ENCODE measurements at places on chromosomes 12 and 14. TPM values are rescaled to one million over a fixed set of nuclear protein-coding genes. Genes with fewer than 3 reads are reported as not detected.

DNA sequence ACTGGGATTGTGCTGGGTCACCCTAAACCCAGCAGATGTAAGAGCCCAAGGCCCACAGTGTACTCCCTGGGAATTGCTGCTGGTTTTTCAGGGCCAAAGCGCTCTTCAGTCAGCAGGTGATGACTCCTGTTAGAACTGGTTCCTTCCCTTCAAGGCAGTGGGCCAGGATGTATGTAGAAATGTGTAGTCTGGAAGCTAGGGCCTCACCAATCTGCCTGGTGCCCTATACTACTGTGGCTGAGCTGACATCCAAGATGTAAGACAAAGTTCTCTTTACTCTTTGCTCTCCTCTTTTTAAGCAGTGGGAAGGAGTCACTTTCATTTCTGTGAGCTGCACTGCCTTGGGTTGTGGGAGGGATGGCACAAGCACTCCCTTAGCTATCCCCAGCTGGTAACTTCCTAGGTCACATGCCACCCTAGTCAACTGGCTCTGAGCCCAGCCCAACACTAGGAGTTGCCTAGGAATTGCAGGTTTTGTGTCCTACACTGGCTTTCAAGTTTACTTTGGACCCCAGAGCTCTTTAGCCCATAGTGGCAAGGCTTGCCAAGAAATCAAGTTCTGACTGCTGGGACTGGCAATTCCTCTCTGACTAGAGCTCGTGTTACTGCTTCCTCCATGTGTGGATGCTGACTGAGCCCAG, 249.2 kb downstream of the C12orf50 start:
- DNase-seq = no peak

- DNase-seq = peak; percentile 8
Observed at GRCh38 chr12:101117842-101118241, 92.2 kb downstream of the SLC5A8 start.

DNA sequence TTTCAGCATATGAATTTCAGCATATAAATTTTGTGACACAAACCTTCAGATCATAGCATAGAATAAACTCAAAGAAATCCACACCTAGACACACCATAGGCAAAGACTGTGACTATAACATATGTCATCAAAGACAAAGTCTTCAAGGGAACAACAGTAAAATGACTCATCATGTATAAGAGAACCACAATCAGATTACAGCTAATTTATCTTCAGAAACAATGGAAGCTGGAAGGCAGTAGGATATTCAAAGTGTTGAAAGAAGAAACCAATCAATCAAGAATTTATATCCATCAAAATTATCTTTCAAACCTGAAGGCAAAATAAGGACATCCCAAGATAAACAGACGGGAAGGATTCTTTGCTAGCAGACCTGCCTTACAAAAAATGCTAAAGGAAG, 29.0 kb downstream of the DLK1 start:
- peak; percentile 4 for DNase-seq

DNA sequence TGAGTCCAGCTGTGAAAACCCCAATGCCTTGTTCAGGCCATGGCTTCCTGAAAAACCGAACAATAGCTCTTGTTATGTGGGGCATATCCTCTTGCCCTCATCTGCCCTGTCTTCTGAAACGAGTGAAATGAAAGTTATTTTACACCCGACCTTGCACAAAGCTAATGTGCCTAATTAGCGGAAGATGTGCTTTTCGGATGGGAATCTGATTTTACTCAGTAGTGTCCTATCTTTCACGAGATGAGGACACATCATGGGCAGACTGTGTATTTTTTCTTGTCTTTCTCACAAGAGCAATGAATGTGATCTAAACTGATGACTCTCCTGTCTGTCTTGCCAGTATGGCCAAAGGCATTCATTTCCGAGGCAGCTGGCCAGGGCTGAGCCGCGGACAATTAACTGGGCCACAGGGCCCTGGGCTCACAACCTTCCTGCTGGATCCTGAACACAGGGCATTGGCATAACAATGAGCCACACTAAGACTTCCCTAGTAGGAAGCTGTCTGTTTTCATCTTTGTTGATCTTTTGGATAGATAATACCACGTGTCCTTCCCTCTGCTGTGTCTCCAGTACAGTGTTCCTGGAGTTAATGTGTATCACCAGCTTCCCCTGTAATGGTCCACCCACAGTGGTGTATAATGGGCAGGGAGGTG, 86.0 kb upstream of the HIF1A start:
- DNase-seq = no peak

DNA sequence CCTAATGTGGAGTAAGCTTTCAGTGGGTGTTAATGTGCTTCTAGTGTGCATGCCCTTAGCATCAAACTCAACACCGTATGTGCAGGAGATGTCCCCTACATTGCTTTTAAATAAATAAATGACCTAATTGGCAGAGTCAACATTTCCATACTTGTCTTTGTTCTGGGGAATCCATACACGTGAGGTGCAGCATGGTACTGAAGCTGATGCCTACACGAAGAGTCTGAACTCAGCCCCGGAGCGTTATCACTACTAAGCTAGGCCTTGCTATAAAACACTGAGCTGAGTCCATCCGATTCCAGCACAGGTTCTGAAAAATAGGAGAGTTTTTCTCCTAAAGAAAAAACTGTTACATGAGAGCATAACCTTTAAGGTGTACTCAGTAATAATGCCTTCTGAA, 125.0 kb upstream of the DYRK2 start:
- DNase-seq = no peak

DNA sequence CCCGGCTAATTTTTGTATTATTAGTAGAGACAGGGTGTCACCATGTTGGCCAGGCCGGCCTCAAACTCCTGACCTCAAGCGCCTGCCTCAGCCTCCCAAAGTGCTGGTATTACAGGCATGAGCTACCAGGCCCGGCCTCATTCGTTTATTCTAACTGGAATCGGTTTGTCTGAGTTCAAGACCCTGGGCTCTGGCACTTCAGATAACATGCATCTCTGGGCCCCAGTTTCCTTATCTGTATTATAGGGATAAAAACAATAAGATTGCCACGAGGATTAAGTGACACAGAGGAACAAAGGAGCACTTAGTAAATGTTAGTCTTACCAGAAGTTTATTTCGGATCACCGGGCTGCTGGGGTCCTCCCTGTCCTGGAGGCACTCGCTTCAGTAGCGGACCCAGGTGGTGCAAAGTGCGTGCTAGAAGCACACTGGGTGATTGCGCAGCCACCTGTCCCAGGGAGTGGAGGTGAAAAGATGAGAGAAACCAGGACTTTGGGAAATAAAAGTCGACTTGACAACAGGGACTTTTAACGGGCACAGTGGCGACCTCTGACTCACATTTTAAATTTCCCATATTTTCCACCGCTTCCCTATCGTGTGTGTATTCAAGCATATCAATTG, 37.5 kb downstream of the ACACB start:
- no peak for DNase-seq

- no peak for DNase-seq
Observed at GRCh38 chr14:94174604-94175010, 485 bp downstream of the PPP4R4 start.

DNA sequence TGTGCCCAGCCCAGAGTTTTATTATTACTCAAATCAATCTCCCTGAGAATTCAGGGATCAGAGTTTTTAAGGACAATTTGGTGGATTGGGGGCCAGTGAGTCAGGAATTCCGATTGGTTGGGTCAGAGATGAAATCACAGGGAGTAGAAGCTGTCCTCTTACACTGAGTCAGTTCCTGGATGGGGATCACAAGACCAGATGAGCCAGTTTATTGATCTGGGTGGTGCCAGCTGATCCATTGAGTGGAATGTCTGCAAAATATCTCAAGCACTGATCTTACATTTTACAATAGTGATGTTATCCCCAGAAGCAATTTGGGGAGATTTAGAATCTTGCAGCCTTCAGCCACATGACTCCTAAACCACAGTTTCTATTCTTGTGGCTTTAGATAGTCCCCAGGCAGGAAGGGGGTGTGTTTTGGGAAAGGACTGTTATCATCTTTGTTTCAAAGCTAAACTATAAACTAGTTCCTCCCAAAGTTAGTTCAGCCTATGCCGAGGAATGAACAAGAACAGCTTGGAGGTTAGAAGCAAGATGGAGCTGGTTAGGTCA, 89.1 kb upstream of the CNOT2 start:
- DNase-seq = no peak

GRCh38 chr14:105203057-105203531, 22.0 kb upstream of the NUDT14 start:
- DNase-seq = peak; percentile 59

- no peak for DNase-seq
Observed at GRCh38 chr12:94207467-94207848, 59.1 kb downstream of the PLXNC1 start.

DNA sequence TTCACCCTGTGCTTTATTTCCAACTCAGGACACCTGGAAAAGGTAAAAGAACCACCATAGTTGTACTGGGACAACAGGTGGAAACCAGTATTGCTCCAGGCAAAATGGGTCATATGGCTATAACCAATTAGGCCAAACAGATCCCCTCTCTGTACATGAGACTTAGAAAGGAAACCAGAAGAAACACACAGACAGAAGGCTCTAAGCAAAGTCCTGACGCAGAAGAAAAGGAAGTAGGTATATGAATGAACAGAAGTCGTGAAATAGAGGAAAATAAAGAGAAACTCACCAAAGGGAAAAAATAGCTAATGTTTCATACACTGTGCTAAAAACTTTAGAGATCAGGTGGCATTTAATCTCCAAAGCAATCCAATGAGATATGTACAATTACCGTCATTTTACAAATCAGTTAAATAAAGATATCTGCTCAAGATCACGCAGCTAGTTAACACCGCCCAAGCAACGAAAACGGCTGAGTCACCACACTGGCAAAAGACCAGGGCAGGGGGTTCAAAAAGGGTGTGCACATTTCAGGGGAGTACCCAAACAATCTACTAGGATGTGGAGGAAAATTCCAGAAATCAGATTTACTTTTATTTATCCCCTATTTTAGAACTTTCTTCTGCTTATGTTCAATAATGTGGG, 82.3 kb downstream of the ITPR2 start:
- DNase-seq = no peak

DNA sequence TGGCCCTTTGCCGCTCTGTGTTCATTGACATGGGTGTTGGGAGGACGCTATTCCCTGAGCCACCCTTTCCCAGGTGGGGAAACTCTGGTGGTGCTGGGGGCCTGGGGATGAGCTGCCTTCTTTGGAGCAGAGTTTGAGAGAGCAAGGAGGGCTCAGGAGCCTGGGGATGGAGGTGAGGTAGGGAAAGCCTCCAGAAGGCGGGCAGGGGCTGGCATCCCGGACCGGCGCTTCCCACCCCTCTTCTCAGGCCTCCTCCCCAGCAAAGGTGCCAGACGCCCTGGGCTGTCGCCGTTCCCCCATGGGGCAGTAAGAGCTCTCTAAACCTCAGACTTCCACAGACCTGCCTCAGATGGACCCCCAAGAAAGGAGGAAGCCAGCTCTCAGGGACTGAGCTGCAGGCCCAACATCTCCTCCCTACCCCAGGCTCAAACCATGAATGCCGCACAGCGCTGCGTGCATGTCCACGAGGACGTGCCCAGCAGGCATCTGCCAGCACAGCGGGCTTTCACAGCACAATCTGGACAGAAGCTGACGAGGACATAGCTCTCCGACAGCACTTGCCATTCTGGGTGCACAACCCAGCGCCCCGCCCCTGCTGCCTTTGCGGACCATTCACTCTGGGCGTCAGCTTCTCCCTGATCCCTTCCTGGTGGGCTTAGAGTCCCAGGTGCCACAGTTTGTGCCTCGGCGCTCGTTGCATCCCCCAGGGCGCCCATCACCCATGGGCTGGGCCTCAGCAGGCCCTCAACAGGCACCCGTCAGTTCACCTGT, 14.9 kb upstream of the TTC7B start:
- DNase-seq = no peak

GRCh38 chr14:30982533-30982932, 42.9 kb upstream of the AP4S1 start:
- DNase-seq = no peak

GRCh38 chr12:112480931-112481330, 62.2 kb downstream of the PTPN11 start:
- no peak for DNase-seq

GRCh38 chr12:64634508-64635092, 24.3 kb downstream of the RASSF3 start:
- DNase-seq = no peak

- peak; percentile 13 for DNase-seq
Observed at GRCh38 chr14:94640721-94641631, 28.8 kb downstream of the SERPINA3 start.

GRCh38 chr14:101177301-101177971, 273.9 kb upstream of the RTL1 start:
- DNase-seq = no peak

DNA sequence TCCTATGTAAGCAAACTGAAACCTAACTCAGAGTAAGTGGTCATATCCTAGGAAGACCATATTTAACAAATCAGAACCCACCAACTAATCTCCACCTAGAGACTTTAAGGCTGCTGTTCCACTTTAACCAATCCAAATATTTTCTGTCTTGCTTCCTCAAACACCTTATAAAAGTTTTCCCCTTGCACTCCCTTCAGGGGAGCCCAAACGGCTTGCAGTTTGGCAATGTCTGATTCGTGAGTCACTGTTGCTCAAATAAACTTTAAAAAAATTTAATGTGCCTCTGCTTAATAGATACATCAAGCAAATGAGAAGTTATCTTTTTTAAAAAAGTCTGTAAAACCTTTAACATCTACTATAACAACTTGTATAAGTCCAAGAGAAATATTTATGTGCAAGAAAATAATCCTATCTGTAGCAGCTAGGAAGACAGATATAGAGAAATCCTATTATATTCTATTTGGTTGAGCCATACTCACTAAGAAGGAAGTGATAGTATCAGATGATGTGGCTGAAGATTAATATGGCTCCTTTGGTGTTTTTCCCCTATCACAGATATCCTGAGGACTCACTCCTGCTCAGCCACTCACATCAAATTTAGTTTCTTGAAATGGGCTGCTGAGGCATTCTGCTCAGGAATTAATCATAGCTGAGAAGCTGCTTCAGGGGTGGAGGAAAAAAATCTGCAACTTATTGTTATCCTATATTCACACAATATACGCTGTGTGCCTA, 65.1 kb upstream of the DUSP6 start:
- no peak for DNase-seq

DNA sequence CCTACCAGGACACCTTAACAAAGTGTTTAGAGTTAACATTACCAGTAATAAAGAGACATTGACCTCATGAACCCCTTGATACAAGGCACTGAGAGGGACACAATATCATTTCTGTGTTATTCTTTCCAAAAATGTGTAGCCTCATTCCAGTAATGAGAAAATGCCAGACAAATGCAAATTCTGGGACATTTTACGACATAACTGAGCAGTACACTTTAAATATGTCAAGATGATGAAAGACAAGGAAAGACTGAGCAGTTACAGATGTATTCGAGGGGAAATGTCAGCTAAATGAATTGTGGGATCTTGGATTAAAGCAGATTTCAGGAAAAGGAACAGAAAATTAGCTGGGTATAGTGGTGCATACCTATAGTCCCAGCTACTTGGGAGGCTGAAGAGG, 255.6 kb downstream of the ERC1 start:
- no peak for DNase-seq

GRCh38 chr14:91793704-91794103, 61.8 kb upstream of the CATSPERB start:
- no peak for DNase-seq

Gene BATF
- 0.74 TPM for polyA plus RNA-seq

Gene SPSB2
- polyA plus RNA-seq = 11.9 TPM

Gene SLC25A47
- 1.6 TPM for polyA plus RNA-seq

Gene C12orf50
- not detected for polyA plus RNA-seq

Gene KCNJ8
- polyA plus RNA-seq = 0.22 TPM

Gene LRIG3
- polyA plus RNA-seq = 21.6 TPM

Gene OR4K1
- polyA plus RNA-seq = not detected

Gene PKP2
- 34.7 TPM for polyA plus RNA-seq

Gene ITGB7
- polyA plus RNA-seq = 1.8 TPM

Gene TMEM30B
- 21.6 TPM for polyA plus RNA-seq

Gene TPH2
- not detected for polyA plus RNA-seq

Gene NXPH4
- polyA plus RNA-seq = not detected

Gene HOTAIR
- 0.24 TPM for polyA plus RNA-seq

Gene SLCO1A2
- 0.10 TPM for polyA plus RNA-seq

Gene SERPINA9
- not detected for polyA plus RNA-seq
